ENCODE measurements at places on chromosomes 1 and 21. TPM values are rescaled to one million over a fixed set of nuclear protein-coding genes. Genes with fewer than 3 reads are reported as not detected.

DNA sequence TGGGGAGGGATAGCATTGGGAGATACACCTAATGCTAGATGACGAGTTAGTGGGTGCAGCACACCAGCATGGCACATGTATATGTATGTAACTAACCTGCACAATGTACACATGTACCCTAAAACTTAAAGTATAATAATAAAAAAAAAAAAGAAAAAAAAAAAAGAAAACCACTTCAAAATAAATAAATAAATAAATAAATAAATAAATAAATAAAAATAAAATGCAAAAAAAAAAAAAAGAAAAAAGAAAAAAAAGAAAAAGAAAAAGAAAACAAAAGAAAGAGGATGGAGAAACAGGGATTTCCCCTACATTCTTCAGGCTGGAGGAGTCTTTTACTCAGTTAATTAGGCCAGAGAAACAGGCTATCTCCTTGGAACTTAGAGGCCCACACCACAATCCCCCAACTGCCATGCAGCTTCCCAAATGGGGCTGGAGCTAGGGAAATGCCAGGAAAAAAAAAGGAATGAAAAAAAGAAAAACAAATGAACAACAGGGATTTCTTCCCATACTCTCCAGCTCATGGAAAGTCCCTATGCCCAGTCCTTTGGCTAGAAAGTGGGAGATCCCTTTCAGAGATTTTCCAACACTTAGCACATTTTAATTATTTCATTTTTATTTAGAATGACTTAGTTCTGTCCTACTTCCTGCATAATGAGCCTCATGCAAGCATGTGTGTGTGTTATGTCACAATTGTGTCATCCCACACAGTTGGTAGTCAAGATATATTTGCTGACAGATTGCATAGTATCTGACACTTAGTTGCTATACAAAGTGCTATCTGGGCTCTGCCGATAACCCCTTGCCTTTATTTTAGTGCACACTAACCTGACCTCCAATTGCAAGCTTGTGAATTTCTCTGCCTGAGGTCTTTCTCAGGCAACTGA, 486.4 kb downstream of the PLPP3 start:
- no peak for DNase-seq

DNA sequence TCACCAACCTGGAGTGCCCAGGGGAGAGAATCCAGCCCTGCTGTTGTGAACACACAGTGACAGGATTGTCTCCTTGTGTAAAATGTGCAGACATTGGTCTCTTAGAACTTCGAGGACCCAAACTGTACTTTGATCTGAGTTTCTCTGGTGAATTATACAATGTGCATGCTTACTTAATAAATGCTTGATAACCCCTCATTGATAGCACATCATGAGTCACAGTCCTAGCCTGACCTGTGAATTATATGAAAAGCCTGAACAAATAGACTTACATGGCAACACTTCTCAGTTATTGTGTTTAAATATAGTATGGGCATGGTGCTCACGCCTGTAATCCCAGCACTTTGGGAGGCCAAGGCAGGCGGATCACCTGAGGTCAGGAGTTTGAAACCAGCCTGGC, 22.6 kb downstream of the IFNGR2 start:
- peak; percentile 45 for DNase-seq

DNA sequence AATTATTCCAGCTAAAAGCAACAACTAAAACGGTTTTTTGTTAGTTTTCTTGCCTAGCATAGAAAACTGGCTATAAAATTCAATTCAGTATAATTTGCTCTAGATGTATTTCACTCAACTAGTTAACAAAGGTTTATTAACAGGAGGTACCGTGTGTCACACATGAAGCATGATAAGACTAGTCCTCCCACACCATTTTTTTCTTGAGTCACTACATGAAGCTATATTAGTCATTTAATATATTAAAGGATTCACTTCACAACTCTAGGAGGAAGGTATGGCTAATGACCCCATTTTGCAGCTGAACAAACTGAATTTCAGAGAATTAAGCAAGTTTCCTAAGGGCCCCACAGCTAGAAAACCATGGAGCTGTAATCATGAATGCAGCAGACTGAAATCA, 307.8 kb upstream of the USP25 start:
- DNase-seq: no peak

DNA sequence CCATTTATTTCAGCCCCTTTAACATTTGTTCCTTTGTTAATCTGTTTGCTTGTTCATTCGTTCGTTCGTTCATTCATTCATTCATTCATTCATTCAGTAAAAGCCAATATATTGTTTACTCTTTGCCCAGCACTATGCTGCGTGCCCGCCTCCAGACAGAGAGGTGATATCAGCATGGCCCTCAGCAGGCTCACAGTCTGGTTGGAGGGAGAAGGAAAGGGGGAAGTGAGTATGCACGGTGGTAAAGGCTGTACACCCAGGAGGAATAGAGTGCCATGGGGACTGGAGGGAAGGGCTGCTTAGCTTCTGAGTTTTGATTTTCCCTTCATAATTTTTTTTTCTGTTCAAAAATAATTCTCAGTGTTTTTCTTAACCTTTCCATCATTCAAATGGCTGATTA, 144.7 kb downstream of the NOS1AP start:
- DNase-seq: no peak

CHIT1 gene
- total RNA-seq: not detected

DPH5 gene
- 19.8 TPM for total RNA-seq

- DNase-seq: peak; percentile 25
Observed at GRCh38 chr1:51433269-51433971, 85.6 kb downstream of the EPS15 start.

PLCH2 gene
- total RNA-seq: 4.5 TPM

DNA sequence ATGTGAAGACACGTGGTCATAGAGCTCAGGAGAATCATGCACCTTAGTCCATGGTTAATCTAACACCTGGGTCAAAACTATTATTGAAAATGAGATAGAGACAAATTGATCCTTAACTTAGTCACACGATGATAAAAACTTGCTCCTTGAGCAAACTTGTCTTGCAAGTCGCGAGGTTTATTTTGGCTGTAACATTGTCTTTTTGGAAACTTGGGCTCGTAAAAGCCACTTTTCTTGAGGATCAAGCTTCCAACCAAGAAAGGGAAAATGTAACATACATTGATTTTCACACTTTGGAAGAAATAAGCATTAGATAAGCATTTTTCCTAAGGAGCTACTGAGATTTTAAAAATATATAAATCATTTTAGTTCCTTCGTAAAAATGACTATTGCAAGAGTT, 19.9 kb upstream of the CENPF start:
- DNase-seq: no peak

SZT2 gene
- total RNA-seq: 69.3 TPM

- no peak for DNase-seq
Observed at GRCh38 chr1:60634106-60634505, 448.3 kb upstream of the NFIA start.

MR1 gene
- total RNA-seq: 10.6 TPM

FHAD1 gene
- 5.1 TPM for total RNA-seq

DNA sequence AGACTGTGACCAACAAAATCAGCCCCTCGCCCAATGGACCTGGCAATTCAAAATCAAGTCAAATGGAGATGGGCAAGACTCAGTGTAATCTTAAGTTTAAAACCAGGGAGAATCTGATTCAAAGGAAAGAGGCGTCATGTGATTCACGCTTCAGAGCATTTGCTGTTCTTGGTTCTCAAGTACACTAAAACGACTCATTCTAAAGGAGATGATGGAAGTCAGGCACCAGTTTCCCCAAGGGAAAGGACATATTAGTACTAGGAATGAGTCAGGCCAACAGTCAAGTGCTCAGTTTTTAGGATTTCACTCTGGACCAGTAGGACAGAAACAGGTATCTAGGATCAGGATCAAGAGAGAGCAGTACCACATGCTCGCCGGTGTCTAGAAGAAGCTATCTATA, 429.6 kb downstream of the PLPP3 start:
- no peak for DNase-seq

DNA sequence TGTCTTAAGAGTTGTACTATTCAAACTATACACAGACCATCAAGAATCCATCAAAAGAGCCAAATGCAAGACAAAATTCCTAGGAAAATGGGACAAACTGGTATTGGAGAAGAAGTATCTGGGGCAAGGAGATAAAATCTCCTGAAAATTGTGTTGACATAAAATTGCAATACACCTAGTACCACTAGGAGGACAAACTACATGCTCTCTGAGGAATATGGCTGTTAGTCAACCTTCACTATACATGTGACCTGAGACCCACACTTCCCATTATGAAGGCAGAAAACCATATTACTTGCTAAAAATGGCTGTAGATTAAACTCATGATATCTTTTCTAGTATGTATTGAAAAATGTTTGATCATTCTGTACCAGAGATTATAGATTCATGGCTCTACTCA, 30.0 kb downstream of the IRF2BP2 start:
- no peak for DNase-seq

ZNF697 gene
- 1.8 TPM for total RNA-seq

GRCh38 chr1:14602136-14602535, 3.7 kb downstream of the KAZN start:
- peak; percentile 30 for DNase-seq

Measured in stomach (tissue), 19 donors.